ENCODE measurements at places on chromosomes 16 and 17.
A peak's percentile ranks its signal among the peaks of the same experiment; 100 is the strongest.

GRCh38 chr16:56480776-56481467 is 29.6 kb downstream of the OGFOD1 start:
- no peak for DNase-seq

DNA sequence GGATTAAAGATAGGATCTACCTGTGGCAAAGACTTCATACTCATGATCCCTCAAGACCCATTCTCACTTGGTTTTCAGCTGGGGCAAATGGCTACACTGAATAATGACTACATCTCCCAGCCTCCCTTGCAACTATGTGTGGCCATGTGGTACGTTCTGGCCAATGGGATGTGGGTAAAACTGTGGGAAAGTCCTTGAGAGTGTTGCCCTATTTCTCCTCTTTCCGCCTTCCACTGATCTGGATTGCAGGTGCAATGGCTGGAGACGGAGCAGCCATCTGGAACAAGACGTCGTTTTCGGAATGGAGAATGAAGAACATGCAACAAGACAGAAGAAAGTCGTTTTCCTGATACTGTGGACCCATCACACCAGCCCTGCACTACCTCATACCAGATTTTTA is 48.5 kb downstream of the HAPSTR1 start:
- no peak for DNase-seq

DNA sequence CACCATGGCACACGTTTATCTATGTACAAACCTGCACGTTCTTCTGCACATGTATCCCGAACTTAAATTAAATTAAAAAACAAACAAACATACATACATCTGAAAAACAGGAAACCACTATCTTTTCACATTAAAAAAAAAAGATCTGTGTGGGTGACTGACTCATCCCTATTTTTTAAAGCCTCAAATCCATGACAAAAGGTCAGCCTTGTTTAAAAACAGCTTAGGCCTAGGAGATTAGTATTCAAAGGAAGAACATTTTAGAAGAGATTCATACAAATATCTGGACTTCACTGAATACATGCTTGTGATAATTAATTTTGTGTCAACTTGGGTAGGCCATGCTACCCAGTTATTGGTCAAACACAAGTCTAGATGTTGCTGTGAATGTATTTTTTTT is 4.7 kb upstream of the PRKAR1A start:
- no peak for DNase-seq

- DNase-seq = no peak
Measured at GRCh38 chr16:84286578-84287240, 8.0 kb upstream of the WFDC1 start.

DNA sequence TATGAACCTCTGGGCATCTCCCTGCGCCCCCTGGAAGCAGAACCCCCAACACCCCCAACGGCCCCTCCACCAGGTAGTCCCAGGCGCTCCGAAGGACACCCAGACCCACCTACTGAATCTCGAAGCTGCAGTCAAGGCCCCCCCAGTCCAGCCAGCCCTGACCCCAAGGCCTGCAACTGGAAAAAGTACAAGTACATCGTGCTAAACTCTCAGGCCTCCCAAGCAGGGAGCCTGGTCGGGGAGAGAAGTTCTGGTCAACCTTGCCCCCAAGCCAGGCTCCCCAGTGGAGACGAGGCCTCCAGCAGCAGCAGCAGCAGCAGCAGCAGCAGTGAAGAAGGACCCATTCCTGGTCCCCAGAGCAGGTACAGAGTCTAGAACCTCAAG is 1.5 kb downstream of the BCL6B start:
- no peak for DNase-seq

DNA sequence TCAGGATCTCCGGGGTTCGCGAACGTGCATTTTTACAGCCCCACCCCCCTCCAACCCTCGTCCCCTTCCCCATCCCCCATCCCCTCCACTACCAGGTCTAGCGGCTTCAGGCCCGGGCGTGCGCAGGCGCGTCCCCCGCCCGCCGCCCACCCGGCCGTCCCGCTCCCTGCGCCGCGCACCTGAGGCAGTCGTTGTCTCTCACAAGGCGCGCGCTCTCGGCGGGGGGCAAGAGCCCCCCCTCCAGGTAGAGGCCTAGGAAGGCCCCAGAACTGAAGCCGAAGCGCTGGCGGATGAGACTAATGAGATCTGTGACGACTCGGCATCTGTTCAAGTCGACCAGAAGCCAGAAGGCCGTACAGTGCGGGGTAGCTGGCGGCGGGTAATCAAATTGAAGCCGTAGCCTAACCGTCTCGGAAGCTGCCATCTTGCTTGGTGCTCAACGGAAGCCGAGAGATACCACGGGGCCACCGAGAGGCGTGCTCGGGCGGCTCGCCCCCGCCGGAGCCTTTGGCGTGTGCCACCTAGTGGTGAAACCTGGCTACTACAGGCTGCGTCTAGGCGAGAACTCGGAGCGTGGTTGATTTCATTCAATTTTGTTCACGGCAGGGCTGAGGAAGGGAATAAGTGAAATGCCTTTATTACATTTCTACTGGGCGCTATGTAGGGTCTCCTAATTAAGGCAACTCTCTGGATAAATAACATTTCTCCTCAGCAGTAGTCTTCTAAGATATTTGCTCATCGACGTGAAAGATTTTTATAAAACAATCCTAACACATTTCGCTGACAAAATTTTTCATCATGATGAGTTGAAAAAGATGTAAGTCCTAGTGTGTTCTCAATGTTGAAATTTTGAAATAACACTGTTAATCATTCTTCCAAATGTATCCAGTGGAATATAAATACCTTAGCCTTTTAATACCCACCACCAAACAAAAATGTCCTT is at the start of gene COIL:
Gene COIL, minus strand, starts transcription at position 455 of the 943 bp plus-strand sequence. Its CDS starts 31 bp downstream, at position 424.
- DNase-seq = peak; percentile 83

GRCh38 chr17:7838090-7839075 is 4.4 kb downstream of the KDM6B start:
- DNase-seq = no peak

GRCh38 chr16:28543072-28543471 is 4.3 kb upstream of the NUPR1 start:
- no peak for DNase-seq

DNA sequence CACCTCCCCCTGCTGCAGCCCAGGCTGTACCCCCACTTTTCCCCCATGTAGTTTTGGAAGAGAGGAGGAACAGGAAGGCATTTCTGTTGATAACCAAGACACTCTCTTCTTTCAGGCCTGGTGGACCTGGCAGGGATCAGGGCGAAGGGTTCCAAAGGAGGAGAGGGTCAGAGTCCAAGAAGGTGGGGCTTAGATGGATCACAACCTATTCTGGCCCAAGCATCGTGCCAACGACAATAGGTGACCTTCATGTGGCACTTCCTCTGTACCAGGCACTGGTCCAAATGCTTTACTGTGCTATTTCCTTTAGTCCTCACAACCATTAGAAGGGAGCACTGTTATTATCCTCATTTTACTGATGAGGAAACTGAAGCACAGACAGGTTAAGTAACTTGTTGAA is 84.3 kb downstream of the TMEM132E start:
- no peak for DNase-seq

DNA sequence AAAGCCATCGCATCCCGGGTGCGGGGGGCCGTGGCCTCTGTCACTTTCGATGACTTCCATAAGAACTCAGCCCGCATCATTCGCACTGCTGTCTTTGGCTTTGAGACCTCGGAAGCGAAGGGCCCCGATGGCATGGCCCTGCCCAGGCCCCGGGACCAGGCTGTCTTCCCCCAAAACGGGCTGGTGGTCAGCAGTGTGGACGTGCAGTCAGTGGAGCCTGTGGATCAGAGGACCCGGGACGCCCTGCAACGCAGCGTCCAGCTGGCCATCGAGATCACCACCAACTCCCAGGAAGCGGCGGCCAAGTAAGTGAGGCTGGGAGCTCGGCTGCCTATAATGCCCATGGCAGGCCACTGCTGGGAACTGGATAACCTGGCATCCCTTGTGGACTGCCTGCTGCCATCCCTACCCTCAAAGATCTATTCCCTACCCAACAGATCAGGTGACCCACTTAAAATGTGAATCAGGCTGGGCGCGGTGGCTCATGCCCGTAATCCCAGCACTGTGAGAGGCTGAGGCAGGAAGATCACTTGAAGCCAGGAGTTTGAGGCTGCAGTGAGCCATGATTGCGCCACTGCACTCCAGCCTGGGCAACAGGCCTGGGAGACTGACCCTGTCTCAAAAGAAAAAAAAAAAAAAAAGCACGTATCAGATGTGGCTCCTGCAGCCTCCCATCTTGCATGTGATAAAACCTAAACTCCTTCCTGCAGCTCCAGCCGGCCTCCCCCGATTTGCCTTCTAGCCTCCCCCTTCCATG is 18.3 kb downstream of the CDIPT start:
- DNase-seq = no peak

DNA sequence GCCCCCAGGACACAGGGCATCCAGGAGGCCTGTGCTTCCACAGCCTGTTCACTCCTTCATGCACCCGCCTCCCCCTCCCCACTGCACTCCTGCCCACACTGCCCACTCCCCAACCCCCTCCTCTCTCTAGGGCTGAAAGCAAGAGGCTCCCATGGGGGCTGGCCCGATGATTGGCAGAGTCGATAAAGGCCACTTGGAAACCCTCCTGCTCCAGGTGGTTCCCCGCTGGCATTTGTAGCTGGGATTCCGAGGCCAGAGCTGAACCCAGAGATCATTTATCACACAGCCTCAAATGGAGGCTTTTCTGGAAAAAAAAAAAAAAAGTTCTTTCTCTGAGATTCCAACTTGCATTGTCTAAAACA is 74.1 kb downstream of the SREBF1 start:
- DNase-seq = no peak

GRCh38 chr16:28932339-28933141 is 769 bp downstream of the CD19 start:
- DNase-seq = no peak

GRCh38 chr16:58040945-58041627 is 15.5 kb downstream of the MMP15 start:
- DNase-seq = no peak

DNA sequence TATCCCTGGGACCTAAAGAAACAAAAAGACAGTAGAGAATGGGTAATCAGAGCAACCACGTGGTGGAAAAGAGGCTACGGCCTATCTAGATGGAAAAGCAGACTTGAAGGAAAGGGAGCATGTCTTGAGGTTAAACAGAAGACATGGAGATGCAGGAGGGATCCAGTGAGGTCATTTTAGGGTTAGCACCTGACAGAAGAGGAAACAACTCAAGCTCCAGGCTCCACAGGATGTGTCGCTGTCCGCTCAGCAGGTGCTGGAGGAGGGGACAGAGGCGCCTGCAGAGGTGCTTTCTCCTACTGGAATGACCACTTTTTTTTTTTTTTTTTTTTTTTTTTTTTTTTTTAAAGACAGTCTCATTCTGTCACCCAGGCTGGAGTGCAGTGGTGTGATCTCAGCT is 47.5 kb upstream of the CLEC3A start:
- DNase-seq = no peak

GRCh38 chr16:79296491-79296890 is 304.0 kb downstream of the MAF start:
- no peak for DNase-seq

DNA sequence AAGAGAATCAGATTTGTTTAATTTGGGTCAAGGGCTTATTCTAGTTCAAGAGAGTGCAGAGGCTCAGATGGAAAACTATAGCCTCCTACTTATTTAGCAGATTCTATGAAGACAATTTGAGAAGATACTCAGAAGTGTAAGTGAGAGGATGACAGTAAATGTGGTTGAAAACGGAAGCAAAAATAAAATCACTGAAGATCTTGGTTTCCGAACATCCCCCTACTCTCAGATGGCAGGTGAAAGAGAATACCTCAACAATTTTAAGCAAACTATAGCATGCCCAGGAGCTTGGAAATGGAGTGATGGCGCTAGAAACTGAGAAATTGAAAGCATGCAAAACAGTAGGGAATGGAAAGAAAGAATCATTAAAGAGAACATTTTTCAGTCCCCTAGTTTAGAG is 705.5 kb upstream of the CDH8 start:
- DNase-seq = no peak

DNA sequence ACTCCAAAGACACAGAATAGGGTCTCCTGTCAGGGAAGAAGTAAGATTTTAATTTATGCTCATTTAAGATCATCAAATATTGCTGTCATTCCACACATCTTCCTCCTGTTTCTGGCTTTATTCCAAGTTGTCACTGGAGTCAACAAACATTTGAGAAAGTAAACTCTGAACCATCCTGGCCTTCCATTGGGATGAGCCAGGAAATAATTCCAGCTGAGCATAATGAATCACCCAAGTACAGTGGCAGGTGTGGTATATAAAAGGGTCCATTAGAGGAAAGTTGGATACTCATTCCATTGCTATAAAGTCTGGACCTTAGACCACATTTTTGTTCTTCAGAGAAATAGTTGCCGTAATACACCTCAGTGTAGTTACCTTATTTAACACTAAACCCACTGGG is 246.1 kb downstream of the SLC39A11 start:
- DNase-seq = no peak

DNA sequence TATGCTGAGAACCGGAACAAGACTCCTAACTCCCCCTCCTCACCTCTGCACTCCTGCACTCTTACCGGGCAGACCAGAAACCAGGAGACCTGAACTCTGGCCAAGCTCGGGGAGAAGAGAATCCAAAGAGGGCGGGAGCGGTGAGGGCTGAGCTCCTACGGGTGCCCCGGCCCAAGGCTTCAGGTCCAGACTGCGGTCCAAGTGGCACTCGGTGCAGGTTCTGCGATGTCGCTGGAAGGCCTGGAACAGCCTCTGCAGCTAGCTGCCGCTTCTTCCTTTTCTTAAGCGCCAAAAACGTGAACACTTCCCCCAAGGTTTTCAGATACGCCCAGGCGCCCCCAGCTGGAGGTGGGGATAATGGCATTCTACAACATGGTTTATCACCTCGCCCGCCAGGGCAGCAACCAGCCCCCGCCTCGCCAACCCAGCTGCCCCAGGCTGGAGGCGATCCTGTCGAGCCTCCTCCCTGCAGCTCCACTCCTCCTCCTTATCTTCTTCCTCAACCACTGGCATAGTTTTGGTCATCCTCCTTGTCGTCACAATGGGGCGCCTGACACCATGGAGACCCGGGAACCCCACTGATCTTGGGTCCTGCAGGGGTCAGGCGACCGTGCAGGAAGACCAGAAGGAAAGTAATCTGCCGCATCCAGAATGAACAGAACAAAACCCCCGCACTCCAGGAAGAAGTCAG is 1735.9 kb downstream of the TP53TG3F start:
- no peak for DNase-seq

DNA sequence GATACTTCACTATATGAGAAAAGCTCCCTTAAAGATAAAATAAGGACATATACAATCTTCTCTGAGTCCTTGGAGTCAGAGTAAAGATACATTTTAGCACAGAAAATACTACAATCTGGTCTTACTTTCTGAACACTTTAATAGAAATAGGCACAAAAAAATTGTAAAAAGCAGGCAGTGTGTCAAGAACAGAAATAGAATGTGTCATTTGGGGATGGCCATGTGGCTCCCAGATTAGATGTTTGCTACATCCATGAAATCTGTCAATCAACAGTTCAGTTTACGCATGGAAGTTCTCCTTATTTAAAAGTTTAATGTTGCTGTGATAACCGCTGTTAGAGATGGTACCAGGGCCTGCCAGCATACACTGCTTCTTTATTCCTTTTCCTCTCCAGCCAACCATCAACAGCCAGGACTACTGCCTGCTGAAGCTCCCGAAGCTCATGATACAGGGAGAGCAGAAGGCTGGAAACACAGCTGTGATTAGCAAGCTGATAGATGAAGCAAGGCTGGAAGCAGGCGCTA is 278.5 kb downstream of the CEP112 start:
- no peak for DNase-seq

GRCh38 chr17:28735242-28735722 is 6.7 kb downstream of the NEK8 start:
- no peak for DNase-seq

Data from astrocyte of the cerebellum (primary cell).